ENCODE measurements at places on chromosomes 12 and 14.

GRCh38 chr14:51180577-51180976, 59.5 kb upstream of the TMX1 start:
- DNase-seq = no peak

DNA sequence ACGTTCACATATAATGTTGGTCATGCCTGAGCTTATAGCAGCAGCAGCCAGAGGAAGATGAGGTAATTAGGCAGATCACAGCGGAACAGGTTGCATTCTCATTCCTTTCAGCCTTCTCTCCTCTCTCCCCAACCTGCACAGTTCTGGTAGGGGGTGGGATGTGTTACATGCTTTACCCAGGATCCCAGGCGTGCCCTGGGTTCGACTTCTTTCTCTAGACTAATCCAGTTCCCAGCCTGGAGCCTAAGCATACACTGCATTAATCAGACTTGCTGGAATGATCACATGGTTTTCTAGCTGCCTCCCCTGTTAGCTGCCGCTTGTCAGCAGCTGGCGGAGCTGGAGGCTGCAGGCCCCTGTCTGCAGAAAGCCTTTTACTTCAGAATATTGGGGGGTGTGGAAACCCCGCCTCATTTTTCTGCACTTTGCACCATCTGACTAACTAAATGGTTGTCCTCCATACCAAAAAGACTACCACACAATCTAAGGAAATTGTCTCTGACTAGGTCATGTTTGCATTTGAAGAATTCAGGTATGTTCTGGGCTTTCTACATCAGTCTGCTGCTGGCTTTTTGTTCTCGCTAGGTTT, 46.0 kb upstream of the EVL start:
- no peak for DNase-seq

DNA sequence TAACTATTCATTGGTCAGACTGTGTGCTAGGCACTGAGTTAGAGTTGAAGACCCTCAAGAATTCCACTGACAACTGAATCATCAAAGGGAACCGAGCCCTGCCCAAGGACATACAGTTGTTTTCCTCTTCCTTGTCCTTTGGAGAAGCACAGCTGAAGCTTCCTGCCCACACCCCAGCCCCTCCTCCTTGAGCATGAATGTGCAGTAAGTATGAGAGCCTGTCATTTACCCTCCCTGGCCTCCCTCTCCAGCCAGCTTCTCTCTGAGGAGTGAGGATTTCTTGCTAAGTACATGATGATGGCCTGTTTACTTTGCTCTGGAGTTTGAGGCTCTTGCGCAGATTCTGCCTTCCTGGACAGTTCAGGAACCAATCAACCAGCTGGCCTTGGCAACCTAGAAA, 235.2 kb downstream of the CACNA1C start:
- DNase-seq = no peak

DNA sequence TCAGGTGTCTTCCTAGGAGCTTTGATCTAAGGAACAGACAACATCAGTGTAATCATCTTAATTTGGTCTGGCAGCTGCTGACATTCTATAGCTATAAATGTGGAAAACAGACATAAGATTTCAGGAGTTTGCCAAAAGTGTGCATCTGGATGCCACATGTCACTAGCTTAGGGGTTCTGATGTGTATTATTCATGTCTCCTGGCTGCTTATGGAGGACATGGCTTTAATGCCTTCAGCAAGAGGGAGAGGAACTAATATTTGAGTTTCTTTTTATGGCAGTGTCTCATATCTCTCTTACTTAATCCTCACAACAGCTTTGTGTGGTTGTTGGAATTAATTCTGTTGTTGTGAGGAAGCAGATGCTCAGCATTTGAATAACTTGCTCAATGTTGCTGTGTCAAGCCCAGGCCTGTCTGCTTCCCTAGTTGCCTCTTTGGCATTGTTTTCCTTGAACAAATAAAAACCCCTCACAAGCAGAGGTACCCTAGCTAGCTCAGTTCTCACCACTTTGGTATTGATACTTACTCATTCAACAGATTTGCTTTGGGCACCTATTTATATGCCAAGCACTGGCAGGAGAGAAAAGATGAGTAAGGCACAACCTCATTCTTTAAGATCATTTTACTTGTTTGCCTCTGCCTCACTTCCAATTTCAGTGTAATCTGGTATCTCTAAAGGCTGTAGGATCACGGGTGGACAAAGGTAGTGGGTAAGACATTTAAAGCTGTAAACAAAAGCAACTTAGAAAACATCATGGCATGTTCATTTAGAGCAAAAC, 39.8 kb upstream of the EID3 start:
- DNase-seq = no peak

GRCh38 chr12:82787016-82787415, 100.3 kb downstream of the TMTC2 start:
- DNase-seq = no peak
